Activated CD4-positive, alpha-beta T cell treated with anti-CD3 and anti-CD28 coated beads for 4 hours (primary cell): ENCODE measurements at places on chromosomes 6 and 20.

- no peak for DNase-seq
These were observed 158.4 kb upstream of the MYLIP start for GRCh38 chr6:15970517-15970916.

- no peak for DNase-seq
These were observed 71.0 kb upstream of the SLC22A16 start for GRCh38 chr6:110547266-110547964.

GRCh38 chr20:46804126-46804525, 90.5 kb upstream of the EYA2 start:
- DNase-seq, result no peak

GRCh38 chr6:45657226-45657625, 279.5 kb upstream of the SUPT3H start:
- no peak for DNase-seq

GRCh38 chr6:22072949-22073348, 223.9 kb downstream of the PRL start:
- DNase-seq, result no peak

DNA sequence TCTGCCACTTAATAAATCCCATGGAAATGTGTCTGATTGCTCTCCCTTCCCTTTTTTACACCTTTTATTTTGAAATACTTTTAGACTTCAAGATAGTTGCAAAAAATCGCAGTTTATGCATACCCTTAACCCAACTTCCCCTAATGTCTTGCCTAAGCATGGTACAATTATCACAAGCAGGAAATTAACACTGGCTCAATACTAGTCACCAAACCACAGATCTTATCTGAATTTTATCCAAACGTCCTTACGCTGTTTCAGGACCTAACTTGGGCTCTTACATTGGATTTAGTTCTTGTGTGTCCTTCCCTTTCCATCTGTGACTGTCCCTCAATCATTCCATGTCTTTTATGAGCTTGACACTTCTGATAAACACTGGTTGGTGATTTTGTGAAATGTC, 146.3 kb downstream of the ZNF217 start:
- no peak for DNase-seq

DNA sequence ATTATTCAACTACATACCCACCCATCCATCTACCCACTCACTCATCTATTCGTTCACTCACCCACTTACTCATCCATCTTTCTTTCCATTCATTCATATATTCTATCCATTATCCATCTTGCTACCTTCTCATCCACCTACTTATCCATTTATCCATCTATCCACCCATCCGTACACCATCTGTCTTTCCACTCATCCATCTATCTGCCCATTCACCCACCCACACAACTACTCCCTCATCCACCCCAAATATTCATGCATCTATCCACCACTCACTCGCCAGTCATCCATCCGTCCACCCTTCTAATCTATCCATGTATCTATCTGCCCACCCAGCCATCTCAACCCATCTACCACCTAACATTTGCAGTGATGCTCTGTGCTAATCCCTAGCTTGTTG, 13.6 kb upstream of the KCNB1 start:
- no peak for DNase-seq

DNA sequence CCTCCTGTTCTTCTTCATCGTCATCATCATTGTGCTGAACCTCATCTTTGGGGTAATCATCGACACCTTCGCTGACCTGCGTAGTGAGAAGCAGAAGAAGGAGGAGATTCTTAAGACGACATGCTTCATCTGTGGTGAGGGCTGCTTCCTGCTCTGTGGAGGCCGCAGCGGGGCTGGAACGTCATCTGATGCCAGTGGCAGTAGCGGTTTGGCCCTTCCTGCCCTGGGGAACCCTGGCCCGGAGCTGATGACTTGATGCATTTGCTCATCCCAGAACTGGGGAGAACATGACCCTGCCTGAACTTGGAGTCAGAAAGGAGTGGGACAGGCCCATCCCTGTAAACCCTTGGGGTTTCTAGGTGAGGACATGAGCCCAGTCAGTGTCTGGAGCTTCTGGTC, 18.7 kb downstream of the UQCC2 start:
- DNase-seq, result peak; percentile 45

- no peak for DNase-seq
These were observed 72.3 kb upstream of the SMLR1 start for GRCh38 chr6:130754786-130755367.

- no peak for DNase-seq
These were observed 2.2 kb upstream of the CCDC167 start for GRCh38 chr6:37501632-37502491.

DNA sequence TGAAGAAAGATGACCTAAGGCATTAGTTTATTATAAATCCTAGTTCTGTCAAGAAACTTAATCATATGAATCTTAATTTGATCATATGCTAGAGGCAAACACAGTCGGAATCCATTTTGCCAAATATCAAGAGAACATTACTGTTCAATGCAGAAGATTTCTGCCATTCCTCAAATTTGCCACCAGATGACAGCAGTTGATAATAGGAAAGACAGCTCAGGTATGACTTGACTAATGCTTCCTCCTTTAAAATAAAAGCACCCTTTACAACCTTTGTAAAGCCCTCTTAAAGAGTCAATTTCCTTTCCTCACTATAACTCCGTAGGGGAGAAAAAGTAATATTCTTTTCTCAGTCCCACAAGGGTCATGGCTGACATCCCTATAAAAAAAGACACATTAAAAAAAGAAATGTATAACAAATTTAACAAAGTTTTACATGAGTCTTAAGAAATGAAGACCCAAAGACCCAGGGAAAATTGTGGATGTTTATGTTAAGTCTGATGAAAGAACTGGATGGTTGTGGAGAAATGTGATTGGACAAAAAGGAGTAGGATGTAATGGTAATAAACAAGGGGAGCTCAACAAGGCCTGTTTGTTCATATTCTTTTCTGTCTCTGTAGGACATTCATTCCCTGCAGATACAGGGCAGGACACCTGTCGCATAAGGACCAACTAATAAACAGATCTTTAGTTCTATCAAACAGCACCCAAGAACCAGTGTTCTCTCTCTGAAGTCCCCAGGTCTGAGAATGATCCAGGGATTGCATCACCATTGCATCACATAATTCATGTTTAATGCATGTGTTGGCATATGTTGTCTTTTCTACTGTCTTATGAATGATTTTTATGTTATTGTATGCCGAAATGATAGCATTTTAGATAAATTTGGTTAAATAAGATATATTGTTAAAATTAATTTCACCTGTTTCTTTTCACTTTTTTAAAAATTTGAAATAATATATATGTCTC, 23.0 kb upstream of the IL17A start:
- no peak for DNase-seq

GRCh38 chr20:15455279-15455678, 1117.9 kb upstream of the FLRT3 start:
- no peak for DNase-seq

DNA sequence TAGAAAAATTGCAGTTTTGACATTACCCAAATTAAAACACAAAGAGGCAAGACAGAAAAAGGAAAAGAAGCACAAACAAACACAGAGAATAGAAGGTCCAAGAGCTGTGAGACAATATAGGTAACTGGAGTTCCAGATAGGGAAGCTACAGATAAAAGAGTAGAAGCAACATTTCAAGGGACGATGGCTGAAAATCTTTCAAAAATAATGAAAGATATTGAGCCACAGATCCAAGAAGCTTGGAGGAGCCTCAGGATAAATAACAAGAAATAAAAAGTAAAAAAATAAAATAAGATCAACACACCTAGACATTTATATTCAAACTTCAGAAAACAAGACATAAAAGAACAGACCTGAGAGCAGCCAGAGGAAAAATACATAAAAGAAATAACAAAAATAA, 164.9 kb downstream of the FNDC1 start:
- no peak for DNase-seq

- DNase-seq, result no peak
These were observed 5.4 kb downstream of the ENPP4 start for GRCh38 chr6:46135176-46135575.

- no peak for DNase-seq
These were observed 29.5 kb upstream of the SHLD1 start for GRCh38 chr20:5720696-5721095.

DNA sequence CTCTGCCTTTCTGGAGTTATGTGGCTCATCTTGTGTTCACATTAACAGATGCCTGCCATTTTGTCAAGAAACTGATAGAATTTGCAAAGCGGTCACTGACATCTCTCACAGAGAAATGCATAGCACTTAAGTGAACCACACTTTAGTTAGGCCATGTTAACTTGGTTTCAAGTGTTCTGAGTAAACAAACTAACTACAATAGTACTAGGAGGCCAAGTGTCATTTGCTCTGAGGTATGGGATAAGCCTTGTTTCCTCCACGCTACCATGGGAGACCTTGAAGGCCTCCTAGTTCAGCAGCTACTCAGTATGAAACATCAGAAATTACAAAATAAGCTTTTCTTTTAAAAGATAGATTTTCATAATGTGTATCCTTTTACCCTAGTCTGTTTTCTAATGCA, 143.5 kb upstream of the MARCKS start:
- DNase-seq, result no peak

GRCh38 chr6:134422426-134423231, 104.7 kb upstream of the SGK1 start:
- no peak for DNase-seq

- no peak for DNase-seq
These were observed 185.8 kb downstream of the TMEM242 start for GRCh38 chr6:157137501-157137900.

GRCh38 chr20:15866916-15867730, 706.1 kb downstream of the KIF16B start:
- DNase-seq, result no peak

DNA sequence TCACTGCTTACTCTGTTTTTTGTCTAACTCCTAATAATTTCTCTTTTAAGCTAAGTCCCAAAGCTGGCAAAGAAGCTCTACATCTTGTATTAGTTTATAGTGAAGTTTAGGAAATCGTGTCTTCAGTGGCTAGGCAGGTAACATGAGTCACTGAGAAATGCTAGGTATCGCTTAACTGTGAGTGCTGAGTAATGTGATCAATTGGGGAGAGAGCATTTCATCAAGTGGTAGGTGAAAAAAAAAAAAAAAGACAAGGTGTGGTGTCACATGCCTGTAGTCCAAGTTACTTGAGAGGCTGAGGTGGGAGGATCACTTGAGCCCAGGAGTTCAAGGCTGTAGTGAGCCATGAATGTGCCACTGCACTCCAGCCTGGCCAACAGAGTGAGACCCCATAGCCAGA, 125.3 kb downstream of the FAM83B start:
- no peak for DNase-seq

DNA sequence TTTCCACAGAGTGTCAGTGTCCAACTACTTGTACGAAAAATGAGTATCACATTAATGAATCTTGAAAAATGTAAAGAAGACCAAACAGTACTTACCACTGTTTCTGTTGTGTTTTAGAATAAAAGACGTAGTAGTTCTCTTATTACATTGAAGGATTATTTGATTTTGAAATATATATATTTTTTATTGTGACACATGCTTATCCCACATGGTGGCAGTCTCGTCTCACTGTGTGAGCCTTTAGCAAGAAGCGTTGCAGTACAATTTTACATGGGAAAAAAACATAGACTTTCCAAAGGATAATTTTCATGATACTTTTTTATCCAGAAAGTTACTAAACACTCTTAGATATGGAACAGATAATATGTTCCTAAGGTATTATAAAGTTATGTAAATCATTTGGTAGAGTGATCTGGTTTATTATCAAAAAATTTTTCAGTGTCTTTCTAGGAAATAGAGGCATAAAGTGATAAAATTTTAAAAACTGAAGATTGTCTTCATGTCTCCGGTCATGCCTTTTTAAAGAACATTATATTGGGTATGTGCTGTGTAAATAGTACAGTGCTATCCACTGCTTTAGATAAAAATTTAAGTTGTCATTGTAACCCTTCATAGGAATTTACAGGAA, 117.5 kb upstream of the SAMD5 start:
- no peak for DNase-seq

DNA sequence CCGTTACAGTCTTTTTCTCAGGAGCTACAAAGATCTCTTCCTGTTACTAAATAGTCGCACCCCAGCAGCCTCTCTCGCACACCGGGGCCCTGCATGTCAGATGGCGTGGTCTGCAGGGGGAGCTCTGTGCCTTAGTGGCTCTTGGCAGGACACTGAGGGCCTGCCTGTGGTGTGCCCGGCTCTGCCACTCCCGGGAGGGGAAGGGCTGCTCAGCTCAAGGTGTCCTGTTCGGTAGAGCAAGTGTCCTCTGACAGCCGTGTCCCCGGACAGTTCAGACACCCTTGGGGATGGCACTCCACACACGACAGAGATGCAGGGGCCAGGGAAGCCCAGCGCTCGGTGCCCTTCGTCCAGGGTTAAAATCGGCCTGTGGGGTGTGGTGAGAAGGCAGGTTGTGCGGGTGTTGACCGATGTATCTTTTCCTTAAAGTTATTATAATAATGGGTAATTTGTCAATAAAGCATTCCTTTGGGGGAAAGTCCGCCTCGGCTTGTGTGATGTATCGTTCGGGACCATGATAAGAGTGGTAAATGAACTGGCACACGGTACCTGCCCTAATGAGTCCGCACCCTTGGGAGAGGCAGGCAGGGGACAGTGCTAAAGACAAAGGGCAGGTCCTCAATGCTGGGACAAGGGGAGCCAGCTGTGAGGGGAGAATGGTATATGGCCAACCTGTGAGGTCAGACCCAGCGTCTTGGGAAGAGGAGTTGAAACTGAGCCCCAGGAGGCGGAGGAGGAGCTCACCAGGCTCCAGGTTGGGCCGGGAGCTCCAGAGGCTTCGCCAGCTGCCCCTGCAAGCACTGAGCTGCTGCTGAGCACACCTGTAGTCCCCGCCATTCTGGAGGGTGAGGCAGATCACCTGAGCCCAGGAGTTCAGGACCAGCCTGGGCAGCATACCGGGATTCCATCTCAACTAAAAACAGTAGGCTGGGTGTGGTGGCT, 3.6 kb upstream of the DNAJC5 start:
- DNase-seq, result no peak

DNA sequence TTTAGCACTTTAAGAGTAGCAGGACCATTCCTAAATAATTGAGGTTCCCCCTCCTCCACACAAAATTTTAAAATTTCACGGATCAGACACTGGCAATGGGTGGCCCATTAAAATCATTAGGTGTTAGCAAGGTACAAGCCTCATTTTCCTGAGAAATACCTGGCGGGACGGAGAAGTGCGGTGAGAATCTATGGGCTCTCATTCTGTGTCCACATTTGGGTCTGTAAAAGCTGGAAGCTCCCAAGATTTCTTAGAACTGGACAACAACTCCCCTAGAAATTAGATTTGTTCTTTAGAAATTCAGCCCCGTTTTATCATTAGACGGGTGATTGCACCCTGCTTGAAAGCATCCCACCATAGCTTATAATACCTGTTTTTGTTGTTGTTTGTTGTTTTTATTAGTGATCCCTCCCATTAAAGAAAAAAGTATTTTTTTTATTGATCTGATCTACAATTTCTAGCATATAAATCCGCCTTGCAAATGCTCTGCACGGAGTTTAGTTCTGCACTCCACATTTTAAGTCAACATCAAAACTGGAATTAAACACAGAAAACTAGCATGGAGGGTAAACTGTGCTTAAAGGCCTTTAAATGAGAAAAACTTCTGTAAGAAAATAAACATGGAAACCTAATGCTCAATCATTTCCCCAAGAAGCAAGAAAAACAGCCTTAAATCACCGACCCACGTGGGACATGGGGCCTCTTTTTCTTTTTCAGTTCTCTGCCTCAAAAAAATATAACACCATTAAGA, 5.7 kb downstream of the SIM1 start:
- DNase-seq, result no peak

GRCh38 chr6:142597836-142598235, 296.0 kb downstream of the ADGRG6 start:
- DNase-seq, result no peak

- DNase-seq, result no peak
These were observed 415.6 kb downstream of the GJA1 start for GRCh38 chr6:121851056-121851455.

- DNase-seq, result no peak
These were observed 11.6 kb downstream of the SLC9A8 start for GRCh38 chr20:49824206-49824605.
